ENCODE measurements at places on chromosomes 7 and 10.

GRCh38 chr10:451856-452255, 237.6 kb downstream of the DIP2C start:
- no peak for DNase-seq

GRCh38 chr10:89518108-89518507, 17.3 kb downstream of the SLC16A12 start:
- no peak for DNase-seq

DNA sequence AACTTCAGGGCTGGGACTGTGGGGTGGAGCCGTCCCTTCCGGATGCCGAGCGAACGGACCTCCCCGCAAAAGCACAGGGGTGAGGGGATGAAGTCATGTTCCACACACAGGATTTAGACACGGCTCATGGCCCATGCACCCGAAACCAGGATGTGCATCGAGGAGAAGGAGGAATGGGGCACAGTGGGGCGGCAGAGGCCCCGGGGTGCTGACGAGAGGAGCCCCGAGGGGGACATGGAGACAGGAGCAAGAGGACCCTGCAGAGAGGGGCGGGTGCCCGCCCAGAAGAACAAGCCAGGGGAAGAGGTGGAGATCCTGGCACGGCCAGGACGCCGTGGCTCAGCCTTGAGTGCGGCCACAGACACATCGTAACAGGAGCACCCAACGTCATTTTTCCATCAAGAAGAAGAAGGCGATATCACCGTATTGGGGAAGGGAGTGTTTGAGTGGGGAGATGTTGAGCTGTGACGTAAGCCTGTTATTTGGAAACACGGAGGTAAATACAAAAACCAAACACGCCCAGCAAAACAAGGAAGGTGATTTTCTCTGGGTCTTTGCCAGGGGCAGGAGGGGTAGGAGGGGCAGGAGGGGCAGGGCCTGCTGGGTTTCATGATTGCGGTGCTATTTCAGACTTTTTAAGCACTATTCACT, 25.3 kb upstream of the FOXL3 start:
- no peak for DNase-seq

- no peak for DNase-seq
Measured at GRCh38 chr10:97766106-97766810, 5.5 kb downstream of the SFRP5 start.

GRCh38 chr7:134317434-134317833, 704 bp upstream of the SLC35B4 start:
- no peak for DNase-seq

- DNase-seq, result no peak
Measured at GRCh38 chr7:22561895-22562593, 62.1 kb upstream of the STEAP1B start.

- no peak for DNase-seq
Measured at GRCh38 chr7:156942708-156943090, 6.8 kb upstream of the NOM1 start.

Measured in GM12892 (cell line).